Activated naive CD8-positive, alpha-beta T cell treated with anti-CD3 and anti-CD28 coated beads, Interleukin-2, amount 10 ng/mL, durations not matched to agents 7 days and 5 days (primary cell): ENCODE measurements at places on chromosomes 13 and 19. TPM values are rescaled to one million over a fixed set of nuclear protein-coding genes. Genes with fewer than 3 reads are reported as not detected.

Gene ZNF880
- 31.1 TPM for total RNA-seq

Gene RNF113B
- not detected for total RNA-seq

- H3K4me1 ChIP-seq: peaks cover 14% of the 10 kb centered on the region
- DNase-seq: no peak
- H3K27me3 ChIP-seq: peaks cover 9% of the 10 kb centered on the region
- H3K36me3 ChIP-seq: no peaks in the 10 kb centered on the region
- peak overlapping the region; percentile 83 for H3K4me3 ChIP-seq
- peak overlapping the region; percentile 27 for H3K27ac ChIP-seq
Observed at GRCh38 chr19:54792814-54793213, 10.6 kb upstream of the KIR2DL4 start.

GRCh38 chr13:24159357-24159756, 1.2 kb upstream of the SPATA13 start:
- H3K4me1 ChIP-seq: peaks cover 28% of the 10 kb centered on the region
- no peak overlapping the region for H3K4me3 ChIP-seq
- peaks cover 9% of the 10 kb centered on the region for H3K27me3 ChIP-seq

Gene LGALS7B
- total RNA-seq: not detected

DNA sequence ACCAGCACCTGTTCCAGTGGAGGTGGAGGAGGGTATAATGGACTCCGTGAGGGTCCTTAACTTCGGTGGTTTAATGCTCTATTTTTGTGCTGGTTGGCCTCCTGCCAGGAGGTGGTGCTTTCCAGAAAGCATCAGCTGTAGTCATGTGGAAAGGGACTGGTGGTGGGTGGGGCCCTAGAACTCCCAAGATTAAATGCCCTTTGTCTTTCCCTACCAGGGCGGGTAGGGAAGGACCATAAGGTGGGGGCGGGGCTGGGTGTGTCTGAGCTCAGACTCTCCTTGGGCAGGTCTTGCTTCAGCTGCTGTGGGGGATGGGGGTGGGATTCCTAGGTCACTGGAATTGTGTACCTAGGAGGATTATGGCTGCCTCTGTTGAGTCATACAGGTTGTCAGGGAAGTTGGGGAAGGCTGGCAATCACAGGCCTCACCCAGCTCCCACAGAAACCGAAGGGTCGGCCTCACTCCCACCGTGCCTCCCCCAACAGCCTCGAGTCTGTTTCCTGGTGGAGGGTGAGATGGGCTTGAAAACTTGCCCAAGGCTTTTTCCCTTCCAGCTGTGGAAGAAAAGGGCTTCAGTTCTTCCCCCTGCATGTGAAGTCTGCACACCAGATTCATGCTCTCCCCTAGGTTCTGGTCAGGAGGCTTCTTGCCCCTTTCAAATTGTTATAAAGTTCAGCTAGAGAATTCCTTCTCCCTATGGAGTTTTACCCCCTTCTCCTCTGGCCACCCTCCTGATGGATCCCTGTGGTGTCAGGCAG, 60.3 kb upstream of the CLDN10 start:
- no peak overlapping the region for H3K4me3 ChIP-seq
- H3K36me3 ChIP-seq: no peaks in the 10 kb centered on the region
- DNase-seq: no peak
- peaks cover 14% of the 10 kb centered on the region for H3K27me3 ChIP-seq
- peaks cover 6% of the 10 kb centered on the region for H3K4me1 ChIP-seq
- H3K27ac ChIP-seq: no peak overlapping the region

Gene RAP2A
- total RNA-seq: 26.4 TPM

DNA sequence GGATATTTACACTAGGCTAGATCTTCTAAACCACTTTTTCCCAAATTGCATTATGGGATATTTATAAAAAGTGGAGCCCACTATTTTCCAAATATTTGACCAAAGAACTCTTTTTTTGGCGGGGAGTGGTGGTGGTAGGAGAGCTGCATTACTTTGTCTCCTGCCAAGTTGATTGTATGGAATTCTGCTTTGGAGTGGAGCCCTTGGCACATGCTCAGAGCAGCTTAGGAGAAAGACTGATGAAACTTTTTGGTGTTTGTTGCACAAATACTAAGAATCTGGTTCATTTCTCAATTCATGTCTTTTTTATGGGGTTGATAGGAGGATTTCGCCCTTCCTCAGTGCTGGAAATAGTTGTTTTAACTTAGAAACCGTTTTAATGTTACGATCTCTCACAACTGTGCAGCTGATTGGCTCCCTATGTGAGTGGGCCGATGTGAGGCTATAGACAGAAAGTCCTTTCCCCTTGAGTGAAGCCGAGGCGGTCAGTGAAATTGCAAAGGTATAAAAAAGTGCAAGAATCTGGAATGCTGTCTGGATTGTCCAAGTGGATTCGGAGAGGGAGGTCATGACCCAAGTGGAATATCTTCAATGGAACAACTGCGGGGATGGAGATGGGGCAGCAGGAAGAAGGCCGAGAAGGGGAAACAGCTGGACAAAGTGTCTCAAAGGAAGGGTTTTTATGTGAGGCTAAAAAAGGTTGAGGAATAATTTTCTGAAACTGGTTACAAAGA, 415.9 kb downstream of the FGF9 start:
- peaks cover 8% of the 10 kb centered on the region for H3K4me1 ChIP-seq
- no peaks in the 10 kb centered on the region for H3K27me3 ChIP-seq
- DNase-seq: no peak
- no peak overlapping the region for H3K27ac ChIP-seq

DNA sequence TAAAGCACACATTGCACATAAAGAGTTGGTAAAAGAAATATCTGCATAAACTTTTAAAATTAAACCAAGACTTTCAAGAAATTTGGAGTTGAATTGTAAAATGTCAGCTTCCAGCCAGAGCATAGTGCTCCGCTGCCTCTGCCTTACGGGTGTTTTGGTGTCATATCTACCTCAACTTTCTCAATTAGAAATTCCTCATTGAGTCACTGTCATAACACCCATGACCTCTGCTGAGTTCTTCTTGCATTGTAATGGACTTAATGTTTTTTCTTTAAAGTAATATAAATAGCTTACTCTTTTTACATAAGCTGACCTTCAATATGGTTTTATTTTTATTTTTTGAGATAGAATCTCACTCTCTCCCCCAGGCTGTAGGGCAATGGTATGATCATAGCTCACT, 551.0 kb upstream of the NBEA start:
- no peak overlapping the region for H3K4me3 ChIP-seq
- DNase-seq: no peak
- H3K27ac ChIP-seq: no peak overlapping the region
- H3K4me1 ChIP-seq: no peaks in the 10 kb centered on the region
- no peaks in the 10 kb centered on the region for H3K36me3 ChIP-seq

Gene IGFL1
- not detected for total RNA-seq

GRCh38 chr13:110517505-110518225, 43.9 kb downstream of the RAB20 start:
- no peak overlapping the region for H3K4me3 ChIP-seq
- DNase-seq: no peak
- no peak overlapping the region for H3K27ac ChIP-seq
- no peaks in the 10 kb centered on the region for H3K36me3 ChIP-seq

DNA sequence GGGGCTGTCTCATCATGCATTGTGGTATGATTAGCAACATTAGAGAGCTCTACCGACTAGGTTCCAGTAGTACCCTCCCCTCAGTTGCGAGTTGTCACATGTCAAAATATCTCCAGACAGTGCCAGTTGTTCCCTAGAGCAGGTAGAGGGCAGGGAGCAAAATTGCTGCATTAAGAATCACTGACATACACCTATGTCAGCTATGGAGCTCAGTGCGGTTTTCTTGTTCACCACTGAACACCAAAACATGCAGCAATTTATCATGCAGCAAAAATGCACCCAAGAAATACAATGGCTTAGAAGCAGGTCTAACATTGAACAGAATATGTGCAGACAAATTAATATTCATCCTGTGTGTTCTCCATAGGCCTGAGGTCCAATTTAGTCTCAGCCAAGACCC, 186.9 kb upstream of the STARD13 start:
- H3K36me3 ChIP-seq: no peaks in the 10 kb centered on the region
- no peak overlapping the region for H3K27ac ChIP-seq
- H3K4me3 ChIP-seq: no peak overlapping the region

DNA sequence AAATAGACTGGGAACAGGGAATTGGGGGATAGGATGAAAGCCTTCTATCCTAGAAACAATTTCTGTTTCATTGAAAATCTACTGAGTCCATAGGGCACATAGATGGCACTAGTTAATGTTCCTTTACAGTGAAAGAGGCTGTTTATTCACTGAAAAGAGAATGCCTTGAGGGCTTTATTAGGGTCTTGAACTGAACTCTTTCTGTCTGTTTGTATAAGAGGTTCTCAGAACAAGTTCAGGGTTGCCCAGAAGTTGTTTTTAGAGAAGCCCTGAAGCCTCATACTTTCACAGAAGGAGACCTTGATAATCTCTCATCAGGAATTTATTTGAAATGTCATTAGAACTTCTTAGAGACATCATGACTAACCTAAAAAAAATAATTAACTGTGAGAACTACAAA, 43.9 kb downstream of the ENOX1 start:
- H3K4me3 ChIP-seq: no peak overlapping the region
- H3K4me1 ChIP-seq: no peaks in the 10 kb centered on the region
- no peak for DNase-seq
- H3K27me3 ChIP-seq: peaks cover 8% of the 10 kb centered on the region
- no peaks in the 10 kb centered on the region for H3K36me3 ChIP-seq

Gene ZNF546
- 9.3 TPM for total RNA-seq

DNA sequence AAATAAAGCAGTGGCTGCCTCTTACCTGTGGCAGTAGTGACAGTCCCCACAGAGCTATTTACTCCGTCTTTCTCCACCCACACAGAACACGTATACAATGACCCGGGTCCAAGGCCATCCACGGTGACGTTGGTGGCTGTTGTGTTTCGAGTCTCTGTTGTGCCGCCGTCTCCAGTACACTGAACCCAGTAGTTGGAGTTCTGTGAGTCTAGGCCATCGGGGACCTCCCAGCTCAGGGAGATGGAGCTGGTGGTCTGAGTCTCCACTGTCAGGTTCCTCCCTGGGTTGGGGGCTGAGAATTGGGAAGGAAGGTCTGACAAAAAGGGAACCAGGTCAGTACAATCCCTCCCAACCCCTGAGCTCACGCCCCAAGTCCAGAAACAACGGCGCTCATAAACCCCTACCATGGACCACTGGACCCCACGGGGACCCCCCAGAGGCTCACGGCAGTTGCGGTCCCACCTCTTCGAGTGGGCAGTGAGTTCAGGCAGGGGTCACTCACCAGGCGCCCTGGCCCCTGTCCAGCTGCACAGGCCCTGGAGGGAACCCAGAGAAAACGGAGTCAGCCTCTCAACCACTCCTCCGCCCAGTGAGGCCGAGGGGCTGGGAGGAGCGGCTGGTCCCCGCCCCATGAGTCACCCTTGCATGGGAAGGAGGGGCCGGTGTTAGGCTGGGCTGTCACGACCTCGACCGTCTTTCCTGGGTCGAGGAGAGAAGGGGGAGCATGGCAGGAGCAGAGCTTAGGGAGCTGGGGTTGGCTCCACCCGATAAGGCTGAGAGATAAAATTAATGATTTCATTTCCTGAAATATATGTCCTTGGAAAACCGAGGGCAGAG, 2.4 kb downstream of the PTPRH start:
- H3K4me1 ChIP-seq: peaks cover 3% of the 10 kb centered on the region
- DNase-seq: no peak
- H3K36me3 ChIP-seq: no peaks in the 10 kb centered on the region
- peak overlapping the region; percentile 80 for H3K27ac ChIP-seq

DNA sequence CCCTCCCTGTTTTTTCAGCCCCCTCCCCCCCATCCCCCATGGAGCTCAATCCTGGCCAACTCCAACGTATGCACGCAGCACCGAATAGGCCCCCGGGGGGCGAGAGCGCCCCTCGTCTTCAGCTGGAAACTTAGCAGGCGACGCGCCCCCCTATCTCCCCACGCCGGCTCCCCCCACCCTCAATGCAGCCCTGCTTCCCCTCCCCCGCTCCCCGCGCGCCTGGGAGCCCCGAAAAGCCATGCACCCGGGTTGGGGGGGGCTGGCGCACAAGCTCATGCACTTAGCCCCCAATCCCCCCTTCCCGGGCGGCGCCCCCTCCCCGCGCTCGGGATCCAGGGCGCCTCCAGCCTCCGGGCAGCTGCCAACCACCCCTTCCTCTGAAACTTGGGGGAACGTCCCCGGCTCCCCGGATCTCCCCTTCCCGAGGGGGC, 508 bp downstream of the ZBTB7A start:
- H3K4me3 ChIP-seq: peak overlapping the region; percentile 61
- H3K36me3 ChIP-seq: peaks cover 3% of the 10 kb centered on the region
- peak; percentile 75 for DNase-seq
- H3K27ac ChIP-seq: peak overlapping the region; percentile 54
- no peaks in the 10 kb centered on the region for H3K27me3 ChIP-seq

DNA sequence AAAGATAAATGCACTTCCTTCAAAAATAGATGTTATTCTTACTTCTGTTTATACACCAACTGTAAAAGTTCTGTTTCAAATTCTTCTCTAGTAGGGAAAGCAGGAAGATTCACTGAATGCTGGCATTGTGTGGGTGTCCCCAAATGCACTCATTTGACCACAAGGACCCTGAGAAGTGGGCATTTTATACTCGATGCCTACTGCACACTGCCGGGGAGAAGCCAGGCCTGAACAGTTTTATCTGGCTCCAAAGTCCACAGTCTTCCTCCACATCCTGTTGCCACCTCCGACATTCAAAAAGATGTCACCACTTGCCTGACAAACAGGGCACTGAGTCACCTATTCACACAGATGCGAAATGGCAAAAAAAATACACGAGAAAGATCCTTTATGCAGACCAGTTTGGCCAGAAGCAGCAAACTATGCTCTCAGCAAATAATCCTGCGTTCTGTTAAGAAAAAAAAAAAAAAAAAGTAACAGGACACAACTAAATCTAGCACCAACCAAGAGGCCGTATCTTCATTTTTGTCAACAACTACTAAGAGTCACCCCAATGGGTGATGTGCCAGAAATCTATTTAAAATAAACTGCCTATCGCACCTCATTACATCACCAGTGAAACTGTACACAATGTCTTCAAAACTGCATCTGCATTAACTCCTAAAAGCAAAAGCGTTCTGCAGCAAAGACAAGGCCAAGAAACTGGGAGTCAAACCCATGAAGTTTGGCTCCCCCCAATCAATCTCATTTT, 6.2 kb downstream of the ZC3H4 start:
- peaks cover 49% of the 10 kb centered on the region for H3K4me1 ChIP-seq
- peak overlapping the region; percentile 97 for H3K4me3 ChIP-seq
- H3K36me3 ChIP-seq: peaks cover 38% of the 10 kb centered on the region
- no peak for DNase-seq
- H3K27ac ChIP-seq: peak overlapping the region; percentile 100

Gene LENG9
- 7.0 TPM for total RNA-seq

- peak overlapping the region; percentile 79 for H3K27ac ChIP-seq
- H3K4me1 ChIP-seq: peaks cover 22% of the 10 kb centered on the region
- peak; percentile 42 for DNase-seq
- no peaks in the 10 kb centered on the region for H3K27me3 ChIP-seq
- peak overlapping the region; percentile 69 for H3K4me3 ChIP-seq
Observed at GRCh38 chr19:1066251-1066747, 668 bp upstream of the ARHGAP45 start.

Gene ZNF66
- total RNA-seq: 15.4 TPM

DNA sequence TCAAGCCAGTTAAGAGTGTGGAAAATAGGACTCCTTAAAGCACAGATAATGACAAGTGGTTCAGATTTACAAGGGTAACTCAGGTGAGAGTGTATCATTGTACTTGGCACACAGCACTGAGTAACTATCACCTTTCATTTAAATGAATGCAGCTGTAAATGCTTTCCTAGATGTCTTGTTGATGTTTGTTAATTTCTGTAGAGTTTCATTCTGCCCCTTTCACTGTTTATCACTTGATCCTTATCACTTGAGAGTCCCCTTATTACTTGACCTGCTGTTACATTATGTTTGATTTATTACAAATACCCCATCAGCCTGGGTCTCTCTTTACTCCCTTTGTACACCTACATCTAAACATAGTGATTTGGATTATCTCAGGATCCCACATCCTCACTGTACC, 38.1 kb upstream of the ZNF527 start:
- peaks cover 17% of the 10 kb centered on the region for H3K4me1 ChIP-seq
- peaks cover 67% of the 10 kb centered on the region for H3K36me3 ChIP-seq
- H3K4me3 ChIP-seq: no peak overlapping the region
- H3K27me3 ChIP-seq: no peaks in the 10 kb centered on the region
- H3K27ac ChIP-seq: no peak overlapping the region
- no peak for DNase-seq
